ENCODE measurements at places on chromosomes 13 and 19. TPM values are rescaled to one million over a fixed set of nuclear protein-coding genes. Genes with fewer than 3 reads are reported as not detected.

GSX1 gene
- not detected for total RNA-seq

CEACAM20 gene
- 0.30 TPM for total RNA-seq

ACP7 gene
- not detected for total RNA-seq

ZNF790 gene
- 7.6 TPM for total RNA-seq

PROZ gene
- total RNA-seq = not detected

ZNF154 gene
- 2.5 TPM for total RNA-seq

IZUMO1 gene
- total RNA-seq = 2.9 TPM

ERVK3-1 gene
- total RNA-seq = 31.6 TPM

GRCh38 chr13:95516021-95516420, 36.5 kb upstream of the CLDN10 start:
- no peaks in the 10 kb centered on the region for H3K4me1 ChIP-seq
- H3K27me3 ChIP-seq = no peaks in the 10 kb centered on the region
- no peaks in the 10 kb centered on the region for H3K36me3 ChIP-seq
- no peak overlapping the region for H3K27ac ChIP-seq

DNA sequence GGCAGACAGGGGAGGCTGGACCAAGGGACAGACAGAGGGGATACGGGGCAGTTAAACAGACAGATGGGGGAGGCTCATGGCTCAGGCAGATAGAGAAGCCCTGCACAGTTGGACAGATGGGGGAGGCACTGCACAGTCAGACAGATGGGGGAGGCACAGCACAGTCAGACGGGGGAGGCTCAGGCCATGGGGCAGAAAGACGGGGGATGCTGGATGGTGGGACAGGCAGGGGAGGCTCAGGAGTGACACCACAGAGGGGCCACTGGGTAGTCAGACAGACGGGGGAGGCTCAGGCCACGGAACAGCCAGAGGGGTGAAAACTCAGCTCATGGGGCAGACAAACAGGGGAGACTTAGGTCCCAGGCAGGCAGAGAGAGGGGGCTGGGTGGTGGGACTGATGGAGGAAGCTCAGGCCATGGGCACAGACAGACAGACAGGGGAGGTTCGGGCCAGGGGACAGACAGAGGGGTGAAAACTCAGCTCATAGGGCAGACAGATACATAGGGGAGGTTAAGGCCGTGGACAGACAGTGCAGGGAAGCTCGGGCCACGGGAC, 886 bp downstream of the MFSD12 start:
- no peaks in the 10 kb centered on the region for H3K36me3 ChIP-seq

- H3K4me1 ChIP-seq = no peaks in the 10 kb centered on the region
- H3K4me3 ChIP-seq = no peak overlapping the region
- H3K36me3 ChIP-seq = no peaks in the 10 kb centered on the region
- no peaks in the 10 kb centered on the region for H3K27me3 ChIP-seq
- no peak overlapping the region for H3K27ac ChIP-seq
- no peak for DNase-seq
Observed at GRCh38 chr19:19948800-19949199, 48.1 kb downstream of the ZNF93 start.

GRCh38 chr19:12884926-12885748, 1.9 kb downstream of the KLF1 start:
- H3K27me3 ChIP-seq = peaks cover 15% of the 10 kb centered on the region
- peak; percentile 94 for DNase-seq
- H3K36me3 ChIP-seq = no peaks in the 10 kb centered on the region
- peaks cover 32% of the 10 kb centered on the region for H3K4me1 ChIP-seq

DNA sequence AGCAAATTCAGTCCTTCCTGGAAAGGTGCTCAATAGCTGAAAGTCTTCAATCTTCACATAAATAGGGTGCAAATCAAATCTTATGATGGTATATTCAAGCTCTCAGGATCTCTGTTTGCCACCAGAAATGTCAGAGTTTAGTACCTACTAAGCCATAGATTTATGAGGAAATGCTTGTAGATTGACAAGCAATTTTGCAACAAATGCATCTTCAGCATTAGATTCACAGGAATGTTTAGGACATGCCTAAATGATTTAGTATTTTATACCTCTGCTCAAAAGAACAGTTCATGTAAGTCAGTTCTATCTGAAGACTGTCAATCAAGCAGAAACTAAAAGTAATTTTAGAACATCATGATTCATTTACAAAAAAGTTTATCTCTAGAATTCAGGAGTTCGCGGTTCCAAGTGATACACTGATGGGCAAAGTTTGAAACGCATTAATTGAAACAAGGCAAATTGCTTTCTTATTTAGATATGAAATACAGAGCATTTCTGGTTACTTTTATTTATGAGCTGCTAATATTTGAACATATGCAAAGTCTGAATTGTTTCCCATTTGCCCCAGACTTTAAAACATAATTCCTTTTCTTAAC, 65.7 kb downstream of the DACH1 start:
- no peaks in the 10 kb centered on the region for H3K36me3 ChIP-seq
- no peak overlapping the region for H3K27ac ChIP-seq
- no peak for DNase-seq
- H3K4me1 ChIP-seq = peaks cover 8% of the 10 kb centered on the region
- H3K27me3 ChIP-seq = no peaks in the 10 kb centered on the region
- no peak overlapping the region for H3K4me3 ChIP-seq

DNA sequence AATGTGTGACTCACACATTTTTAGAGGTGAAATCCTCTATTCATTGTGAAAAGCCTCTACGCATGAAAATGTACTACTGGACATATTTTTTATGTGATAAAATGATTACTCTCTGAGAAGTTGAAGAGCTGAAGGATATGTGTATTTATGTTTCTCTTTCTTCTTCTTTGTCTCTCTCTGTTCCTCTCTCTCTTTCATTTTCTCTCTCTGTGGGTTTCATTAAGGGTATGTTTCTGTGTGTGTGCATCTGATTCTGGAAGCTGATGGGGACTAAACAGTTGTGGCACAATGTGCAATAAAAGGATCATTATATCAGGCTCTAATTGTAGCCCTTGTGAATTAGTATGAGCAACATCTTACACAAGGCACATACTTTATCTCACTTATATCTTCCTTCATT, 867.7 kb downstream of the PCDH9 start:
- no peaks in the 10 kb centered on the region for H3K27me3 ChIP-seq
- no peak for DNase-seq
- H3K36me3 ChIP-seq = no peaks in the 10 kb centered on the region
- H3K27ac ChIP-seq = no peak overlapping the region

DNA sequence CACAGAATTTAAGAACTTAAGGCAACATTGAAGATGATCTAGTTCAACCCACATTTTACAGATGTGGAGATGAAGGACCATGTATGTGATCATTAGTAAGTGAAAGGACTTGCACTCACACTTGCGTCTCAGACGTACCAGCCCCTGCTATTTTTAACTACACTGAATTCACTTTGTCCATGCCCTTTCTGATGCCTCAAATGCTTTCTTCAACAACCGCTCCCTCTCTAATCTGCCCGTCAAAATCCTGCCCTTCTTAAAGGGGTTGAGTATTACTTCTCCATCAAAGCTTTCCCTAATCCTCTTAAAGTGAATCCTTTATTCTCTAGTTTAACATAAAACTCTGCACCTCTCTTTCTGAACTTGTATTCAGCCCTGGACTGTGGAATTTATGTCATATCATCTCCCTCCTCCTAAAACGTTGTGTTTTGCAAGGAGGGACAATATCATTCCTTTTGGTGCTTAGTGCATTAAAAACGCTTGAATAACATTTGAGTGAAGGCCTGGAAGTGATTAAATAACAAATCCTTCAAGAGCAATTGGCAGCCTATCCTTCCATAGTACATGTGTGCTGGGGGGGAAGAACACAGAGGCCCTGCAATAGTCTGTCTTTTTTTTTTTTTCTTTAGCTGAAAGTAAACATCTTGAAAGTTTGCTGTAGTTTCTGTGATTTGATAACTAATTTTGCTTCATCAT, 493.3 kb downstream of the LMO7 start:
- H3K4me3 ChIP-seq = no peak overlapping the region
- no peaks in the 10 kb centered on the region for H3K4me1 ChIP-seq
- H3K27me3 ChIP-seq = no peaks in the 10 kb centered on the region
- H3K36me3 ChIP-seq = no peaks in the 10 kb centered on the region
- no peak for DNase-seq
- H3K27ac ChIP-seq = no peak overlapping the region

DNA sequence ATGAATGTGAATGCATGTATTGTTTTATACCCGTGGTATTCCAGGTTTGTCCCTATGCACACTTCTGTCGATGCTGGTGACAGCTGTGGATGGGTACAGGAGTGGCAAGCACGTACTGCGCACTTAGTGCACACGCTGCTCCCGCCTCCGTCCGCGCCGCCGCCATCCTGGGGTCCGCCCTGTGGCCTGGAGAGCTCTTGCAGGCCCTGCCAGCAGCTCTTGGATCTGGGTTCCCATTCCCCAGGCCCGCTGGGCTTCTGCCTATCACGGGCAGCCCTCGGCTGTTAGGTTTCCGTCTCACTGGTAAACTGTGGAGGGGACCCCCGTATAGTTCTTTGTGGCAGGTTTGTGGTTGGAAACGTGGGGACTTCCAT, 4.0 kb downstream of the GNA11 start:
- DNase-seq = no peak
- H3K4me3 ChIP-seq = peak overlapping the region; percentile 94
- peaks cover 83% of the 10 kb centered on the region for H3K4me1 ChIP-seq
- H3K27ac ChIP-seq = peak overlapping the region; percentile 87
- no peaks in the 10 kb centered on the region for H3K36me3 ChIP-seq

DNA sequence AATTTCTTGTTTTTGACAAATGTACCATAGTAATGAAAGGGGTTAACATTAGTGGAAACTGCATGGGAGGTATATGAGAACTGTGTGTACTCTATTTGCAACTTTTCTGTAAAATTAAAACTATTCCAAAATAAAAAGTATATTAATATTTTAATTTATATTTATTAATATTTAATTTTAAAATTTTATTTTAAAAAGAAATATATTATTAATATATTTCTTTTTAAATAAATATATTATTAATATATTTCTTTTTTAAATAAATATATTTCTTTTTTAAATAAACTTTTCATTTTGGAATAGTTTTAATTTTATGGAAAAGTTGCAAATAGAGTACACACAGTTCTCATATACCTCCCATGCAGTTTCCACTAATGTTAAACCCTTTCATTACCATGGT, 101.1 kb upstream of the SLC7A1 start:
- H3K4me3 ChIP-seq = no peak overlapping the region
- no peak for DNase-seq
- H3K27ac ChIP-seq = no peak overlapping the region
- no peaks in the 10 kb centered on the region for H3K36me3 ChIP-seq
- no peaks in the 10 kb centered on the region for H3K4me1 ChIP-seq

DNA sequence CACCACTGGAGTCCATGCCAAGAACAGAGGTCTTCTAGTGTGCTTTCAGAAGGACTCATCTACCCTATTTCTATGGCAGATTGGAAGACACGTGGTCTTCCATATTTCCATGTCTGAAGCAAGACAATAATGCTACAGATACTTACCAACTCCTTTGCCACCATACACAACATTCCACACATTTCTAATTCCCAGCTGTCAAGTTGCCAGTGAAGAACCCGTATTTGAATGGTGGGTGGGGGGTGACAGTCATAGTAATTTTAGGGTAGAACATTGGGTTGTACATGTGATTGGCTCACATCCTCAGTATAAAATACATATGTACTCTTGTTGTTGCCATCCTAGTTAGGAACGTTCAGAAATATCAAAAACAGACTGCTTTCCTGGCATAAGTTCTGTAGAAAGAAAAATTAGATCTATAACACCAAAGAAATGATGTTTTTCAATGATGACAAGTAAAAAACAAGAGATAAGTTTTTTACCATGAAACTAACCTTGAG, 69.3 kb downstream of the LHFPL6 start:
- peaks cover 11% of the 10 kb centered on the region for H3K4me1 ChIP-seq
- no peaks in the 10 kb centered on the region for H3K27me3 ChIP-seq
- no peak overlapping the region for H3K4me3 ChIP-seq
- DNase-seq = no peak

- no peaks in the 10 kb centered on the region for H3K27me3 ChIP-seq
- H3K4me1 ChIP-seq = peaks cover 55% of the 10 kb centered on the region
- no peaks in the 10 kb centered on the region for H3K36me3 ChIP-seq
- H3K4me3 ChIP-seq = no peak overlapping the region
- no peak overlapping the region for H3K27ac ChIP-seq
- DNase-seq = no peak
Observed at GRCh38 chr19:19423322-19423721, 17.8 kb downstream of the GATAD2A start.

GRCh38 chr19:30559446-30559845, 187.3 kb downstream of the ZNF536 start:
- H3K27me3 ChIP-seq = peaks cover 17% of the 10 kb centered on the region
- H3K4me1 ChIP-seq = no peaks in the 10 kb centered on the region
- H3K27ac ChIP-seq = no peak overlapping the region
- DNase-seq = no peak

GRCh38 chr13:111326981-111327642, 6.7 kb downstream of the TEX29 start:
- H3K4me1 ChIP-seq = no peaks in the 10 kb centered on the region
- no peaks in the 10 kb centered on the region for H3K36me3 ChIP-seq
- no peak overlapping the region for H3K27ac ChIP-seq
- no peaks in the 10 kb centered on the region for H3K27me3 ChIP-seq
- no peak overlapping the region for H3K4me3 ChIP-seq
- DNase-seq = no peak

GRCh38 chr19:14502334-14503092, 6.6 kb upstream of the GIPC1 start:
- no peak for DNase-seq
- no peak overlapping the region for H3K4me3 ChIP-seq
- no peaks in the 10 kb centered on the region for H3K36me3 ChIP-seq
- H3K27ac ChIP-seq = no peak overlapping the region
- no peaks in the 10 kb centered on the region for H3K27me3 ChIP-seq
- peaks cover 37% of the 10 kb centered on the region for H3K4me1 ChIP-seq

GRCh38 chr13:37369616-37370015, 229.0 kb downstream of the POSTN start:
- no peak for DNase-seq
- H3K4me1 ChIP-seq = no peaks in the 10 kb centered on the region
- H3K27ac ChIP-seq = no peak overlapping the region
- no peak overlapping the region for H3K4me3 ChIP-seq

- H3K27ac ChIP-seq = no peak overlapping the region
- no peak overlapping the region for H3K4me3 ChIP-seq
- no peaks in the 10 kb centered on the region for H3K36me3 ChIP-seq
- DNase-seq = no peak
- no peaks in the 10 kb centered on the region for H3K27me3 ChIP-seq
Observed at GRCh38 chr13:100733261-100733660, 58.7 kb upstream of the TMTC4 start.

- H3K27ac ChIP-seq = no peak overlapping the region
- H3K36me3 ChIP-seq = no peaks in the 10 kb centered on the region
- H3K4me1 ChIP-seq = no peaks in the 10 kb centered on the region
- H3K4me3 ChIP-seq = no peak overlapping the region
Observed at GRCh38 chr13:105346141-105346775, 1189.2 kb downstream of the EFNB2 start.

Data from lower lobe of right lung (tissue), 2 donors.